Fibroblast of skin of left biceps (primary cell): ENCODE measurements at places on chromosomes 2 and 18.

- DNase-seq, result no peak
These were observed 9.1 kb downstream of the KLF7 start for GRCh38 chr2:207156451-207157161.

DNA sequence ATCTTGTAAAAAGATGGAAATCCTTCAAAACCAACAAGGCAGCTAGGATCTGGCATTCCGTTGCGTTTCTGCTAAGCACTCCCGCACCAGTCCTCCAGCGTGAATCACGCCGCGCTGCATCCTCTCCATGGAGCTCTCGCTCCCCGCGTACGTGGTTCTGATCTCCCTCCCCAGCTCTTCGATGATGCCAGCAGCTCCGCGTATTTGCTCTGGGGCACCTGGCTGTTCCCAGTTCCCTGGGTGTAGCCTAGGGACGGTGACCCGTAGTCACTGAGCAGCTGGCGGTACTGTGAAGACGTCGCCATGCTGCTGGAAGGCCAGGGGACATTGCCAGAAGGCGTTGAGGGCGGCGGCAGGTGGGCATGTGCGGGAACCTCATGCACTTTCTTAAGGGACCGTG, 407.5 kb downstream of the RNF144A start:
- no peak for DNase-seq

DNA sequence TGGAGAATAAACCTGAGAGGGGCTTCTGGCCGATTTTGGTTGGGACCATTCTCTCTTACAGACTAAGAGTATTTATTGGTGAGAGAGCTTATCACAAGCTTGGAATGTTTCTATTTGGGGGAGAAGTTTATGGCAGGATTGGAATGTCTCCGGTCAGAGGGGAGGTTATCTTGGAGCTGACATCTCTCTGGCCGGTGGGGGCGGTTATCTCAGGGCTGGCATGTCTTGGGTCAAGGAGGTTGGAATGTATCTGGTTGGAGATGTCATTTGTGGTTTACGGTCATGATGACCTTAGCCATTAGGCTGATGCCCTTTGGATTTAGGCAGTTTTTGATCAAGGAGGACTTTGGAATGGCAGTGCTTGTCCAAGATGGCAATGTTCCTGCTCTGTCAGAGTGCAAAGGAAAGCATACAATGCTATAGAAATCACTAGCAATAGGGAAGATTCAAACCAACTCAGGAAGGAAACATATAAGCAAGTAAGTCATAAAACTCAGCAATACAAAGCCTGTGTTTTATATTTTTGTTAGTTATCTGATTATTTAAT, 362.4 kb upstream of the LRATD1 start:
- no peak for DNase-seq

- DNase-seq, result no peak
These were observed 1.6 kb upstream of the PUM2 start for GRCh38 chr2:20352230-20352578.
